ENCODE measurements at places on chromosomes 1 and 21.

DNA sequence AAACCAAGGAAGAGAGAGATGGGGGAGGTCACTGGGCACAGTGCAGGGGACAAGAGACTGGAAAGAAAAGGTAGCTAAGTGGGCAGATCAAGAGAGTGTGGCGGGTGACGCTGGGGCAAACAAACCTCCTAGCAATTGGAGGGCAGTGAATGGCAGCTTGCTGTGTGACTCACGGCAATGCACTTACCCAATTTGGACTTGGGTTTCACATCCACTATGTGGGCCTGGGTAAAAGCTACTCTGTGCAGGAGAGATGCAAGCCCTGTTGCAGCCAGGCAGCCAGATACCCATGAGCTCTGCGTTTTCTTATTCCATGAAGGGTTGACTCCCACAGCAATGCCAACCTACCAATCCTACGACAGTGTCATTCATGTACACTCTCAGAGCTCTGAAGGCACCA is 9.5 kb downstream of the PLXNA2 start:
- DNase-seq = no peak

DNA sequence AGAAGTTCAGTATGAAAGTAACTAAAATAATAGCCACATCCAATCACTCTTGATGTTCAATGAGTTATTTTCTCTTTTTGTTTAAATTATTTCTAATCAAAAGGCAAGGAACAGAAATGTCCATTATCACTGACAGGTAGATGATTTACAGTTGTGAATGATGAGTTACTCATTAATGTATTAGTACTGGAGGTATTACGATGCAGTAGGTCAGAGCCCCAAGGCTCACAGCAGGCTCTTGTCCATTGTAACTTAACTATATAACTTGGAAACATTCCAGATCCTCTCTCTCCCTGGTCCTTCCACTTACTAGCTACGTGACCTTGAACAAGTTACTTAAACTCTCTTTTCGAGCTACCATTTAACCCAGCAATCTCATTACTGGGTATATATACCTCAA is 39.5 kb downstream of the CRB1 start:
- DNase-seq = no peak

DNA sequence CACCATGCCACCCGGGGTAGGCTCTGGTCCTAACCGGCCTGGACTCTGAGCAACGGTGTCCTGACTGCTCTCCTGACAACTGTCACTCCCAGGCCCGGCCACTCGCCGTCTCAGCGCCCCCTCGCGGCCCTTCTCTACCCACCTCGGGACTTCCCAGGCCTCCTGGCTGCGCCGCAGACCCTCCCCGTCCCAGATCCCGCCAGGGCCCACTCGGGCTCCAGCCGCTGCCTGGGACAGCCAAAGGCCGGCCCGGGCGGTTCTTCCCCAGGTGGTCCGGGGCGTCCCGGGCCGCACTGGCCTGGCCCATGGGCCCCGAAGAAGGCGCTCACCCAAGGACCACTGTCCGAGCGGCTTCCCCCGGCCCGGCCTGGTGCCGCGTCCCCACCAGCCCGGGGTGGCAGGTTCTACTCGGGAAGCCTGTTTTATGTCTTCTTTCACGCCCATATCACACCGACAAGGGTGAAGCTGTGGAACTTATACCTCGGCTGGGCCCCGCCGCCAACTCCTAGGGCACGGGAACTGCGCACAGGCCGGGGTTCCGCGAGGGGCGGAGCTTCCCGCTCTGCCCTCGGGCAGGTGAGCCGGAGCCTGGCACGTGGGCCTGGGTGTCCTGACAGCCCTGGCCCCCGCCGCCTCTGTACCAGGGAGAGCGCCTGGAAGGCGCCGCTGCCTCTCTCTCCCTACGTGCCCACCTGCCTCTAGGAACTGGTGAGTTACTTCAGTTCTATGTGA is 138.3 kb downstream of the TTLL7 start:
- peak; percentile 78 for DNase-seq

GRCh38 chr1:20430355-20431175 is 55.4 kb downstream of the CAMK2N1 start:
- DNase-seq = no peak

GRCh38 chr1:27960762-27961645 is 1.2 kb downstream of the XKR8 start:
- DNase-seq = no peak
